ENCODE measurements at places on chromosomes 6 and 20.
A peak's percentile ranks its signal among the peaks of the same experiment; 100 is the strongest.

DNA sequence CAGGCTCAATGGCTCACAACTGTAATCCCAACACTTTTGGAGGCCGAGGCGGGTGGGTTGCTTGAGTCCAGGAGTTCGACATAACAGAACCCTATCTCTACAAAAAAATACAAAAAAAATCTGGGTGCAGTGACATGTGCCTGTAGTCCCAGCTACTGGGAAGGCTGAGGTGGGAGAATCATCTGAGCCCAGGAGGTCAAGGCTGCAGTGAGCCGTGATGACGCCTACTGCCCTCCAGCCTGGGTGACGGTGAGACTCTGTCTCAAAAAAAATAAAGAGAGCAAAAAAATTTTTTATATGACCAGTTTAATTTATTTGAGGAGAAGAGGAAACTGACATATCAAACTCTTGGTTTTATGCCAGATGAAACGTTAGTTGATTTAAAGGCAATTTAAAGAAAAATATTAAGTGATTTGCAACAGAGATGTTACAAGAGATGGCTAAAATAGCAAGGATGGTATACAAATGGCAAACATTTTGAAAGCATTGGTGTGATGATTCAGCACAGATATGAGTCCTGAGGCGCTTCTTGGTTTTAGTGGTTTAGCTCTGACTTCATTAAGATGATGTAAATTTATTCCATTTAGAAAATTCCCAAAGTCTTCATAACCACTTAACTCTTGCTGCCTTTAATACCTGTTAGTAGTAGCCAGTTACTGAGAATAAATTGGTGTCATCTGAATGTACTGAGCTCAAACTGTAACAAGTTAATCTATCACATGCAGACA, 17.7 kb downstream of the GTF2H5 start:
- no peak for DNase-seq

DNA sequence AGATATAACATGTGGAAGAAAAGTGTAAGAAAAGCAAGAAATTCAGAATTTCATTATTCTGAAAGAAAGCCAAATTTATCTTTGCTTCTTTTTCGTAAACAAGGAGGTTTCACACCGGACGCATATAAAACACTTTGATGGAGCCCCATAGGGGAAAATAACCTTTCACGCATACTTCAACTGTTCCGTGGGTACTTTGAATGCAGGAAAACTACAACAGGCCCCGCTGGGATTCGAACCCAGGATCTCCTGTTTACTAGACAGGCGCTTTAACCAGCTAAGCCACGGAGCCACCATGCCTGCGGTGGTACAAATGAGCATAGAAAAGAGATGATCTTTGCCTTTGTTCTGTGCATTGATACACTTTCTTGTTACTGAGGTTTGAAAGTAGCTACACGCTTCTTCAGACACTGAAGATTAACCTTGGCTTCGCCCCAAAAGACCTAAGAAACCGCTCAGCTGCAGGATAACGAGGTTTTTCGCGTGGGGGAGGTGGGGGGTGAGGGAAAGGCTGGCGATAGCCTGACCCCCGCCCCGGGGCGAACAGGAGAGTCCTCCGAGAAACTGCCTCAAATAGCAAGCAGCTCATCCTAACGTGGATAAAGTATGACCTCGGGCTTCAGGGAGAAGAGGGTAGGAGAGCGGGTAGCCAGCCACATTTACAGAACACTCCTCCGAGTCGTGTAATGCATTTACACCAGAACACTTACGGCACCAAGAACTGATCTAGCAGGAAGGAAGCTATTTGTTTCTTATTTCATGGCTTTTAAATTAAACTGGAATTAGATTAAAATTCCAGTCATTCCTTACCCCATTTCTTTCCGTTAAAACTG, 5.3 kb upstream of the HMGN4 start:
- DNase-seq = peak; percentile 83

- no peak for DNase-seq
These were observed 5.2 kb downstream of the BTBD9 start for GRCh38 chr6:38634518-38634917.

DNA sequence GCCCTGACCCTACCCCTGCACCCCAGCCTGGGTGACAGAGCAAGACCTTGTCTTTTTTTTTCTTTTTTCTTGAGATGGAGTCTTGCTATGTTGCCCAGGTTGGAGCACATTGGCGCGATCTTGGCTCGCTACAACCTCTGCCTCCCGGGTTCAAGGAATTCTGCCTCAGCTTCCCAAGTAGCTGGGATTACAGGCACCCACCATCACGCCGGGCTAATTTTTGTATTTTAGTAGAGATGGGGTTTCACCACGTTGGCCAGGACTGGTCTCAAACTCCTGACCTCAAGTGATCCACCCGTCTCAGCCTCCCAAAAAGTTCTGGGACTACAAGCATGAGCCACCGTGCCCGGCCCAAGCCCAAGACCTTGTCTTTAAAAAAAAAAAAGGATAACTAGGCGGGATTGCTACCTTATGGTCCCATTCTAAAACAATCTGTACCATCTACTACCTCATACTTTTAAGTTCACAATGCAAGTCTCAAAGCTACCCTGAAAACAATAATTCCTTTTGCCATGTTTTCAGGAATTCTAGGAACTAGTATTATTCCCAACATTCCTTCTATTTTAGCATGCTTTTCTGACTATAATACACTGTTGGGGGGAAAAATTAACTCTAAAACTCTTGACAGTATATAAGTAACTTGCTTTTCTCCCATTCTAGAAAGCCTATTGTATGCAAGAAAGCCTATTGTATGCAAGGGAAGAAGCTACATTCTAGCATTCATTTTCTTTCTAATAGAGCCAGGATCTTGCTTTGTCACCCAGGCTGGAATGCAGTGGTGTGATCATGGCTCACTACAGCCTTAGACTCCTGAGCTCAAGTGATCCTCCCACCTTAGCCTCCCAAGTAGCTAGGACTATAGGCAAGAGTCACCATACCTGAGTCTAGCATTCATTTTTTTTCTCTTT, 6.6 kb downstream of the TUBB start:
- no peak for DNase-seq

- no peak for DNase-seq
These were observed 728.4 kb downstream of the PTPRT start for GRCh38 chr20:42461291-42461690.
